Natural killer cell (primary cell): ENCODE measurements at places on chromosomes 5 and 9. TPM values are rescaled to one million over a fixed set of nuclear protein-coding genes. Genes with fewer than 3 reads are reported as not detected.
A peak's percentile ranks its signal among the peaks of the same experiment; 100 is the strongest.

DNA sequence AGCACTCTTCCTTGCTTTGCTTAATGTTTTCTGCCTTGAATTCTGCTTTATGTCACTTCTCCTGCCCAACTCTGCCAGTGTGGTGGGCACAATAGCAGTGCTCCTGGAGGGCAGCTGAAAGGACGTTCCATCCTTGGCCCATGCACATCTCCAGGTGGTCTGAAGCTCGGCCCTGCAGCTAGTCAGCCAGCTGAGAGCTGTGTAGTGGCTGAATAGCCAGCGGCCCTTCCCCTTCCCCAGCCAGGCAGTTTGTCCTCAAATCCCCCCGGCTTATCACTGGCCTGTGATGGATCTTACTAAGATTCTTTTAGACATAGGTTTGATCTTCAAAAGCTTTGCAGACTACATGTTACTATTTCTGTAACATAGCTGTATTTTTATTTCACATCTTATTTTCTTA lies 42.7 kb upstream of the ANGPTL2 start:
- no peak overlapping the region for H3K4me3 ChIP-seq
- no peaks in the 10 kb centered on the region for H3K36me3 ChIP-seq
- DNase-seq: no peak
- H3K27ac ChIP-seq: no peak overlapping the region
- peaks cover 7% of the 10 kb centered on the region for H3K4me1 ChIP-seq

DNA sequence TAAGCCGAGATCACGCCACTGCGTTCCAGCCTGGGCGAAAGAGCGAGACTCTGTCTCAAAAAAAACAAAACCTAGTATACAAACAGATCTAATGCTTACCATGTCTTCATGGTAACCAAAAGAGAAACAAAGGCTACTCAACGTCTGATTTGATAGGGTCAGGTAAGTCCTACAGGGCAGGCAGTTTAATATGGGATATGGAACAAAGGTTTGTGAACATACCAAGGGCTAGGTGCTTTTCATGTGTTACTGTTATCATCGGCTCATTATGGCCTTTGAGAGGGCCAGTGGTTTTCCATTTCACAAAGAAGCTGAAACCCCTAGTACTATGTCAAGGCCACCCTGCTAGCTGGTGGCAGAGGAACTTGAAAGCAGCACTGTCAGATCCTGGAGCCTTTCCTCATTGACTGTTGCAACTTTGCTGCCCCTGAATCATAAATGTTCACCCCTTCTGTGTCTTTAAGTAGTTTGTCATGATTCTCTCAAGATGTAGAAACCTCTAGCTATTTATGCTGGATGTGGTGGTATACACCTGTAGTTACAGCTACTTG lies 5.1 kb downstream of the IQGAP2 start:
- no peak overlapping the region for H3K4me3 ChIP-seq
- peaks cover 58% of the 10 kb centered on the region for H3K4me1 ChIP-seq
- no peak for DNase-seq
- no peaks in the 10 kb centered on the region for H3K27me3 ChIP-seq
- H3K36me3 ChIP-seq: peaks cover 4% of the 10 kb centered on the region

DNA sequence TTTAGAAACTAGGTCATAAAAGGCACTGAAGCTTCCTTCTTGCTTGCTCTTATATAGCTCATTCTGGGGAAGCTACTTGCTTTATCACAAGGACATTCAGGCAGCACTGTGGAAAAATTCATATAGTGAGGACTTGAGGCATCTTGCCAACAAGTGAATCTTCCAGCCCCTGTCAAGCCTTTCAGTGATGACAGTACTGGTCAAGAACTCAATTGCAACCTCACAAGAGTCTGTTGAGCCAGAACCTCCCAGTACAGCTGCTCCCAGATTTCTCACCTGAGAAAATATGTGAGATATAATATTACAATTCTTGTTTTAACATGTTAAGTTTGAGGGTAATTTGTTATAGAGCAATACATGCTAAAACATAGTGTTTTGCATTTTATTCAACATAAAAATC lies 2011.0 kb upstream of the NUDT12 start:
- H3K4me3 ChIP-seq: no peak overlapping the region
- no peak for DNase-seq
- H3K27ac ChIP-seq: no peak overlapping the region
- H3K4me1 ChIP-seq: no peaks in the 10 kb centered on the region
- no peaks in the 10 kb centered on the region for H3K36me3 ChIP-seq

- H3K4me3 ChIP-seq: no peak overlapping the region
- no peak overlapping the region for H3K27ac ChIP-seq
- no peaks in the 10 kb centered on the region for H3K27me3 ChIP-seq
- H3K4me1 ChIP-seq: no peaks in the 10 kb centered on the region
- H3K36me3 ChIP-seq: no peaks in the 10 kb centered on the region
Observed at GRCh38 chr9:126436545-126437267, 110.1 kb downstream of the MVB12B start.

- no peaks in the 10 kb centered on the region for H3K4me1 ChIP-seq
- peaks cover 3% of the 10 kb centered on the region for H3K27me3 ChIP-seq
- no peak overlapping the region for H3K27ac ChIP-seq
- H3K36me3 ChIP-seq: no peaks in the 10 kb centered on the region
Observed at GRCh38 chr9:95336281-95336680, 18.8 kb upstream of the FANCC start.

- H3K27ac ChIP-seq: no peak overlapping the region
- no peaks in the 10 kb centered on the region for H3K27me3 ChIP-seq
- DNase-seq: no peak
- no peaks in the 10 kb centered on the region for H3K36me3 ChIP-seq
- no peak overlapping the region for H3K4me3 ChIP-seq
Observed at GRCh38 chr5:149453618-149454415, 74.7 kb upstream of the IL17B start.

DNA sequence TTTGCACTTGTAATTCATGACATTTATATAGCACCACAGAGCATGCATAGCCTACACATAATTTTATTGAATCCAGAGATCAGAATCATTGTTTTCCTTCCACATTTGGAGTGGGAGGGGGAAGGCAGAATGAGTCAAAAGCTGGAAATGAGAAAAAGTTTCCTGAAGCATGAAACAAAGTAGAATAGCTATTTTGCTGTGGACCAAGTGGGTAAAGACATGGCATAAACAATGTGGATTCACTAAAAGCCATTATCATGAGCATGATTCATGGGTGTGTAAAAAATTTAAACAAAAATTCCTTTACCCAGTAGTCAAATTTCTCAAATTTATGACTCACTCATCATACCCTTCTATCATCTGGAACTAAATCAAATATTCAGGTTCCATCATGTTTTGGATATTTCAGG lies 97.9 kb downstream of the YIPF5 start:
- no peak overlapping the region for H3K4me3 ChIP-seq
- no peak for DNase-seq
- no peaks in the 10 kb centered on the region for H3K4me1 ChIP-seq
- H3K27ac ChIP-seq: no peak overlapping the region
- peaks cover 9% of the 10 kb centered on the region for H3K27me3 ChIP-seq

GRCh38 chr9:96686638-96687335 lies 31.7 kb upstream of the PRXL2C start:
- H3K27me3 ChIP-seq: no peaks in the 10 kb centered on the region
- peaks cover 10% of the 10 kb centered on the region for H3K4me1 ChIP-seq
- peak; percentile 86 for DNase-seq
- no peaks in the 10 kb centered on the region for H3K36me3 ChIP-seq
- H3K4me3 ChIP-seq: peak overlapping the region; percentile 67
- peak overlapping the region; percentile 76 for H3K27ac ChIP-seq

GRCh38 chr9:5449521-5450358 lies 602 bp upstream of the CD274 start:
- H3K27me3 ChIP-seq: no peaks in the 10 kb centered on the region
- H3K27ac ChIP-seq: peak overlapping the region; percentile 92
- H3K36me3 ChIP-seq: no peaks in the 10 kb centered on the region
- H3K4me3 ChIP-seq: peak overlapping the region; percentile 67
- DNase-seq: peak; percentile 41
- H3K4me1 ChIP-seq: peaks cover 15% of the 10 kb centered on the region

DNA sequence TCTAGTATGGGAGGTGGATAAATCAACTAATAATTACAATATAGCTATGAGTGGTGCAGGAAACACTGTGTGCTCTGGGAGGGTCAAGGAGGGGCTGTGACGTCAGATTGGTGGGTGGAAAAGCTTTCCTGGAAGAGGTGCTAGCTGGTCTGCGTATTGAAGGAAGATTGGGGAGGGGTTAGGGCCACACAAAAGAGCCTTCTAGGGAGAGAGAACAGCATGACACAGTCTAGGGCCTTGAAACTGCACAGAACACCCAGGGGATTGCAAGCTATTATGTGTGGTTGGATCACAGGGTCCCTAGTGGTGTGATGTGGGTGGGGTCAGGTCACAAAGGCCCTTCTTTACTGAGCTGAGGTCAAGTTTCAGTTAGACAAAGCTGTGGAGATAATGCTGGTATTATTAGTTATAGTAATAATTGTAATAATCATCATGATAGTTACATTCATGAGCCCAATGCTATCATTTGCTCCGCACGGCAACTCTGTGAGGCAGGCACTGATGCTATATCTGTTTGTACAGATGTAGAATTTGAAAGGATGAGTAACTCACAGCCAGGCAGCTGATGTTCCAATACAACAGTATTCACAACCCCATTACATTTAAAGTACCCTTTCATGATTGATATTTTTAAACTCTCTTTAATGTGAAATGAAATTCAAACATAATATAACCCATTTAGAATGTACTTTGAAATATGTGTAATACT lies 197.4 kb upstream of the IL12B start:
- no peaks in the 10 kb centered on the region for H3K27me3 ChIP-seq
- H3K4me1 ChIP-seq: no peaks in the 10 kb centered on the region
- no peaks in the 10 kb centered on the region for H3K36me3 ChIP-seq
- DNase-seq: no peak

GPBP1 gene
- 118 TPM for total RNA-seq

WNT8A gene
- total RNA-seq: not detected

SPATA31E1 gene
- not detected for total RNA-seq

PCDHGB7 gene
- total RNA-seq: 1.6 TPM

ZNF883 gene
- 0.97 TPM for total RNA-seq

DNAJA1 gene
- 150 TPM for total RNA-seq
